ENCODE measurements at places on chromosomes 1 and 21.

- no peak for DNase-seq
Observed at GRCh38 chr1:194512957-194513356, 1326.5 kb upstream of the B3GALT2 start.

DNA sequence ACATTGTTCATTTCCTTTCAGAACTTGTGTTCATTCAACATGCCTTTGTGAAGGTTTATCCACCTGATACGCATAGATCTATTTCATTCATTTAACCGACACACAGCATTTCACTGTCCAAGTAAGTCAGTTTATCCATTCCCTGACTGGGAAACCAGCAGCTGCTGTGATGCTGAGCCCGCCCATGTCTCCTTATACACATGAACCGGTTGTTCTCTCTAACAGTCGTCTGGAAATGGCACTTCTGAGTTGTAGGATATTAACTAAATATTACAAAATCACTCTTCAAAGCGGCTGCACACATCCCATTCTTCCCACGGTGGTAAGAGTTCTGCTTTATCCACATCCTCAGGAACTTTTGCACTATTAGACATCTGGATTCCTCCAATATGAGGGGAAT, 71.1 kb downstream of the NPHP4 start:
- no peak for DNase-seq

- no peak for DNase-seq
Observed at GRCh38 chr1:84156210-84156621, 12.1 kb downstream of the PRKACB start.

DNA sequence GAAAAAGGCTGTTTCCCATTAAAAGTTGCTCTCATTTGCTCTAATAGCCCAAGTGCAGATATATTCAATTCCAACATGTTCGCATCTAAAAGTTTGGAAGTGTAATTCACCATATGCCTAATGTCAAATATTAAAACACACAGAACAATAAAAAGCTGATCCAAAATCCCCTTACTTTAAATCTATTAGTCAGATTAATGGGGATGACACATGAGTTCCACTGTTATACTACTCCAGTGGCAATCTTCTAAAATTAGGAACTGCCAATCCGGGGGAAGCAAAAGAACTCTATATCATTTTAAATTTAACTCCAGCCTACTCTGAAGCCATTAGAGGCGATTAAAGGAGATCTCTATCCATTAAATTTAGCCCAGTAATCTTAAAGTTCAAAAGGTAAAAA, 317.1 kb downstream of the NTNG1 start:
- DNase-seq: no peak

DNA sequence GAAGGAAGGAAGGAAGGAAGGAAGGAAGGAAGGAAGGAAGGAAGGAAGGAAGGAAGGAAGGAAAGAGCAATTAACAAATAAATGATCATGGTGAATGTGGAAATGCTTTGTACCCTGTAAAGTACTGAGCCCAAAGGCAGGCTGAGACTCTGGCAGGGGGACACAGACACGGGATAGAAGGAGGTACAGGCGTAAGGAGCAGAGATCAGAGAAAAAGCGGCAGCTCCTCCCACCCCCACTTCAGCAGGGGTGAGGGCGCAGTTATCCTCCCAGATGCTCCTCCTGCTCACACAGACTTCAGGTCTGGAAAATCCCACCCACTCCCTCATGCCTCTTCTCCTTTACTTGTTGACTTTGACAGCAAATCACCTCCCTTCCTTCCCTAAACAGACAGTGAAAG, 464.5 kb downstream of the MATN1 start:
- no peak for DNase-seq

DNA sequence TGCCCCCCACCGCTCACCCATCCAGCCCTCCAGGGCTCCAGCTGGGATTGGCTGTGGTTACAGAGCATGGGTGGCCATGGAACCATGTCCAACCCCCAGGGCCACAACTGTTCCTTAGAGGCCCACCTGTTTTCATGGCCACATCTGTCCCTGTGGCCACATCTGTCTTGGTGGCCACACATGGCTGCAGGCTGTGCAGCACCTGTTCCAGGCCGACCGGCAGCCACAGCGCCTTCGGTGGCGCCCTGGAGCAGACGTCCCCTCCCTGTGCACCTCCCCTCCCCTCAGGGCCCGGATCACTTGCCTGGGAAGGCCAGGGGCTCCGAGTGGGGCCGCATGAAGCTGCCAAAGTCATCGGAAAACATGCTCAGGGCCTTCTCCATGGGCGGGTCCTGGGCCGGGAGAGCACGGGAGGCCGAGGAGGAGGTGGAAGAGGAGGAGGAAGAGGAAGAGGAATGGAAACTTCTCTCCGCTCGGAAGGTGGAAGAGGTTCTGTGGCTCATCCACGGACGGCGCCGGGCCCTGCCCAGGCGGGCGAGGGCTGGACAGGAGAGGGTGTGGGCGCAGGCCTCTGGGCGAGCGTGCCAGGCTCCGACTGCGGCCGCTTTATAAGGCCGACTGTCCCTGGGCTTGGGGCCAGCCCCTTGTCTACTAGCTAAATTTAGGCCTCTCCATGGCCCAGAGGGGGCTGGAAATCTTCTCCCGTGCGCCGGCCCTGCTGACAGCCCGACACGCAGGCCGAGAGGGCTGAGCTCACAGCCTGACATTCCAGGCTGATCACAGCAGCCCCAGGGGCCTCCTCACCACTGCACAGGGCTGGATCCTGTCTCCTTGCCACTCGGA, at the start of gene HSPB7:
Gene HSPB7 (minus strand): TSS at position 583 of the 843 bp plus-strand sequence. CDS start 80 bp downstream, at position 503.
- DNase-seq: no peak

DNA sequence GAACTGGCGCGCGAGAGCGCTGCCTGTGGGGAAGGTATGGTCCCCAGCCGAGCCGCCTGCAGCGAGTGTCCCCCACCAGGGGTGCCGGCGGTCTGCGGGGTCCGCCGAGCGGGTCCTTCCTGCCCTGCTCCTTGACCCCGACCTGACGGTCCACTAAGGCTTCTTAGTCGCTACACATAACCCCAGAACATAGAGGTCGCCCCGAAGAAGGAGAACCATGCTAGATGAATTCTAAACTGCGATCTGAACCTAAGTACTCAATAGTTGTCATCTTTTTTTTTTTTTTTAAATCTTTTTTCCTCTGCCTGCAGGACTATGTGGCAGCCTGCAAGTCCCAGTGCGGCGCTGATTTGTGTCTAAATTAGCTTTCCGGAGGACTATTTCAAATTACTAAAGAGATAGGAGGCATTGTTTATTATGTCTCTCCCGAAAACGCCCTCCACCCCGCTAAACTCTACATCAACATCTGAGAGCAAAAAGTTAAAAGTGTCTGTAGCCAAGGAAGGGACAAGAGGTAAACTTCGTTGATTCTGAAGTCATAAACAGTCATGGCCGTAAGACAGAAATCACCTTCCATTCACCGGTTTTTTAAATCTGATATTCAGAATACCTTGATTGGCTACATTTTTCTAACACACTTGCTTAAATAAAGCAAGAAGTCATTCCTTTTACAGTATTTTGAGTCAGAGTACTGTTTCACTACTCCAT, 476 bp downstream of the AXDND1 start:
- no peak for DNase-seq

GRCh38 chr1:13890766-13891165, 190.8 kb downstream of the PRDM2 start:
- DNase-seq: no peak

DNA sequence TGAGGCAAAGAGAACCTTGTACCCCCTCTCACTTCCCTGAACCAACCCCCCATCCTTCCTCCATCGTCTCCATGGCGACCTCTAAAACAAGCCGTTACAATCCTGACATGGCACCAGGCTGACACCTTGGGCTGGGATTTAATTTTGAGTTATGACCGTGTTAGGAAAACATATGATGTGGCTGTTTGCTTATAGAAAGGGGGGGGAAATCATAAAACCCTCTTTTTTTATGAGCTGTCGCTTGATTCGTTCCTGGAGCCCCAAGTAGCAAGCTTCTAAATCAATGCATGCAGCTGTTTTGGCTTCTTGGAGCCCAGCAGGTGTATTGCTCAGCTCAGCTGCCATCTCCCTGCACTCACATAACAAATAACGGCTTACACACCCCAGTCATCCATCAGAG, 301.2 kb upstream of the SPAG17 start:
- DNase-seq: no peak

DNA sequence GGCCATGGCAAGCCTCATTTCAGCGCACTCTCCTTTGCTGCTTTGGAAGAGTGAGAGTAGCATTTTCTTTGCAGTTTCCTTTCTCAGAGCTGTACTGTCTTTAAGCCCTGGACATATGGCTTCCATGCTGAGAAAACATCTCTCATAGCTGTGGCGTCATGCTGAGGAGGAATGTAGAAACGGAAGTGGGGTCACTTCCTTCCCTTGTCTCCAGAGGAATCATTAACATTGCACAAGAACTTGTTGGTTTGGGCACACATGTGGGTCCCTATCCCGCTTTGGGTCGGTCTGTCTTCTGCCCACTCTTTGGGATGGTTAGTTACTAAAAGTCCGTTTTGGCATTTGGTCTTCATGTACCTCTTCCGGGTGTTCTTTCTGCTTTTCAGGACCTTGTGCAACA, 5.6 kb downstream of the MFN2 start:
- no peak for DNase-seq

GRCh38 chr21:29827647-29828046, 112.1 kb downstream of the GRIK1 start:
- DNase-seq: no peak

- DNase-seq: no peak
Observed at GRCh38 chr1:218207194-218207593, 77.9 kb upstream of the RRP15 start.

DNA sequence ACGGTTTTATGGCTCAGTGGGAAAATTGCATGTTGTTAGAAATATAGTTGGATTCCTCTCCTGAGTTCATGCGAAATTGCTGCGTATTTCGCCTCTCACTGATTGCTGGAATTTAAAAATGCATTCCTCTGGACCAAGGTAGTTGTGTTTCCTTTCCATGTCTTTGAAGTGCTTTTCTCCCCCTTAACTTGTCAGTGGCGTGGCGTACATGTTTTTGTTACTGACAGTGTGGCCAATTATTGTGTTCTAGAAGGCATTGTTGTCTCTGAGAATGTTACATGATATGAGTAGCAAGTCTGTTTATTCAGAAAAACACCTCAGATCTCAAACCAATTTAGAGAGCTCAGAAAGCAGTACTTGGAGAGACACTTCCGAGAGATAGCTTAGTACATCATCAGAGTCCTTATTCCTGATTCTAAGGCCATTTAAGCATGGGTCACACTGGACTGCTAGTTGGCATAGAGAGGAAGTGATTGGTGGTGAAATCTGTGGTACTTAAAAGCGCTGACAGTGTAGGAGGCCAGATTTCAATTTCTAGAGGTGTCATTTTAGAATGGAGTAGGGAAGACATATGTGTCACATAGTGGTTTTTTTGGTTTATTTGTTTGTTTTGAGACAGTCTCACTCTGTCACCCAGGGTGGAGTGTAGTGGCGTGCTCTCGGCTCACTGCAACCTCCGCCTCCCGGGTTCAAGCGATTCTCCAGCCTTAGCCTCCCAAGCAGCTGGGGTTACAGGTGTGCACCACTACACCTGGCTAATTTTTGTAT, 184.4 kb downstream of the RYR2 start:
- no peak for DNase-seq

- DNase-seq: no peak
Observed at GRCh38 chr1:40399984-40400704, 26.6 kb downstream of the SMAP2 start.

- no peak for DNase-seq
Observed at GRCh38 chr1:236530959-236531358, 7.2 kb downstream of the LGALS8 start.

GRCh38 chr1:10064416-10065343, 31.9 kb downstream of the UBE4B start:
- no peak for DNase-seq

DNA sequence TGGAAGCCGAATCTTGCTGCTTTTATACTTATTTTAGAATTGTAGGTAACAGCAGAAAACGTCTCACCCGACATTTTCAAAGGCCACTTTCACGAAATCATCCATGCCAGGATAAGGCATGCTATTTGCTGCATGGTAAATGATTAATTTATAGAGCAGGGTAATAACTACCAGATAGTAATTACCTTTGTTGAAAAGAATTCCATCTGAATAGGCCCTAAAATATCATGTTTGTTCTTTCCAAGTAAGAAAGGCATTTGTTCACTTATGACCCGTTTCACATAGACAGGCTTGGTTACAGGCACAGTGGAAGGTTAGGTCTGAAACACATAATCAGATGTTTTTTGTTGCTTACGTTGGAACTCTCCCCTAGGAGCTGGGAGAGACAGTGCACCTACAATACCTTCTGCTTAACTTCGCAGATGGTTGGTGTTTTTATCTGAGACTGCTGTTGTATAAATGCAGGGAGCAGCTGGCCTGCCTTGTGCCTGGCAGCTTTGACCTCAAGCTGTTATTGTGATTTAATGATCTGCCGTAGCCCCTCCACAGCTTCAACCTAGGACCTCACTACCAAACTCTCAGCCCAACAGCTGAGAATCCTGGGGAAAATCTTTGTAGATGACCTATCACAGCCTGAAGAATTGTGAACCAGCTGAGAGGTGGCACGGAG, 1.6 kb downstream of the SLC44A3 start:
- no peak for DNase-seq

- DNase-seq: no peak
Observed at GRCh38 chr1:171911506-171911905, 70.2 kb downstream of the DNM3 start.

DNA sequence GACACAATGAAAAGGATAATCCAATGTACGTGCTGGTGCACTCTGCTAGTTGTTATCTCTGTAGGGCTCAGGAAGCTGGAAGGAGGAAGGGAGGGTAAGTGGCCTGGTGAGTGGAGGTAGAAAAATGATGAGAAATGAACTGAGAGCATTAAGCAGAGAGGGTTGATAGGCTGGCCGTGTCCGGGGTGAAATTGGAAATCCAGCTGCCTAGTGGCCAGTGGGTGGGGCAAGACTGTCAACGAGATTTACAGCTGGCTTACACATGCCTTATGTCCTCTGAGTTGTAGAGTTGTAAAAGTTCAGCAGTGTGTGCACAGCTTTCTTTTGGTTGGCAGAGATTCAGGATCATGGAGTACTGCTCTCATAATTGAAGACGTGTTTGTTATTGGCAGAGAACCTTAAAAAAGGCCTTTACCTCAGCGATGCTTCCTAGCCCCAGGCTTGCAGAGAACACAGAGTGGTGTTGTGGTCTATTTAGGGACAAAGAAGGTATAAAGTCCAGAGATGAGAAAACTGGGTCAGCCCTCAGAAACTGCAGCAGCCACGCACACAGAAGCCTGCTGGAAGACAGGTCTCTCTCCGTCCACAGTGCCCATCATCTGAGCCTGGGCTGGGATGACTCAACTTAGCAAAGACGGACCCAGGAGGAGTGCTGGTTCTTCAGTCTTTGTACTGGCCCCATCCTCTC, 132.4 kb downstream of the EDEM3 start:
- no peak for DNase-seq

Measured in anterior cingulate cortex (tissue), 58 donors.